IMR-90 (cell line): ENCODE measurements at places on chromosomes 5 and 9. TPM values are rescaled to one million over a fixed set of nuclear protein-coding genes. Genes with fewer than 3 reads are reported as not detected.
A peak's percentile ranks its signal among the peaks of the same experiment; 100 is the strongest.

DNA sequence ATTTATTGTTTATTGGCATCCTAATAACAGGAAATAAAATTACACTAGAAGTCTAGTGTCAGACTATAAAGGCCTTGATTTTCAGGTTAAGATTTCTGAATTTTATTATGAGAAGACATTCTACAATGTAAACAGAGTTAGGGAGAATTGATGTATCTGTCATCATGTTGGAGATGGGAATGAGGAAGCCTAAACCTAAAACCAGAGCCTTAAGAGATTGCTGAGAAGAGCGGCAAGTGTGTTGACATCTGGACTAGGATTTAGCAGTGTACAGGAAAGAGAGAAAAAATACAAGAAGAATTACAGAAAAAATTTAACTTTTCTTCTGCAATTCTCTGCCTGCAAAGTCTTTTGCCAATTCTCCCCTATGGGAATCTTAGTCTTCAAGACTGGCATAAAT, 525.5 kb downstream of the NR2F1-AS1 start:
- H3K27ac ChIP-seq, result no peak overlapping the region
- H3K36me3 ChIP-seq, result no peaks in the 10 kb centered on the region
- no peak overlapping the region for H3K4me3 ChIP-seq
- DNase-seq, result peak; percentile 15
- peaks cover 7% of the 10 kb centered on the region for H3K4me1 ChIP-seq

DNA sequence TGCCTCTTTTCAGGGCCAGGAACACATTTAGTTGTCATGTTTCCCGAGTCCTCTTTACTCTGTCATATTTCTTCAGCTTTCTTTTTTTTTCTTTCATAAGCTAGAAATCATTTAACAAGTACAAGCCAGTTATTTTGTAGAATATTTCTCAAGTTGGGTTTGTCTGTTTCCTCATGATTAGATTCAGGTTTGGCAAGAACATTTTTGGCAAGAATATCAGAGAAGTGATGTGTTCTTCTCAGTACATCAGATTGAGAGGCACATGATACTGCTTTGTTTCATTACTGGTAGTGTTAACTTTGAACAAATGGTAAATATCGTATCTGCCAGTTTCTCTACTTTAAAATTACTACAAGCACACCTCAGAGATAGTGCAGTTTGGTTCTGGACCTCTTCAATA, 45.1 kb downstream of the PCSK5 start:
- no peak for DNase-seq
- no peak overlapping the region for H3K4me3 ChIP-seq
- no peaks in the 10 kb centered on the region for H3K27me3 ChIP-seq
- H3K4me1 ChIP-seq, result no peaks in the 10 kb centered on the region
- no peak overlapping the region for H3K27ac ChIP-seq

DNA sequence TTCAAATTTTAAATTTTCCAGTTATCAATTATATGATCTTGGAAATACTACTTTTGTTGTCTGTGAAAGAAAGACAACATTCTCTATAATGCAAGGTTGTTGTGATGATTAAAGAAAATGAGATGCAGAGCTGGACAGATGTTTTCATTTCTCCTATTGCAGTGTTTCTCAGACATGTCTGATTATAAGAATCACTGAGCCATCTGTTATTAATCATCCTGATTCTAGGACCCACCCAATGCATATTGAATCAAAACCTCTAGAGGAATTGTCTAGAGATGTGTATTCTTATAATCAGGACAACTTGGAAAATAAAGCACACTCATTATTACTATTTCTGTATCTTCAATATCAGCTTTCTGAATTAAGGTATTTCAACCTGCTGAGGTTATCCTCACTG, 121.1 kb upstream of the ASTN2 start:
- H3K27ac ChIP-seq, result no peak overlapping the region
- H3K36me3 ChIP-seq, result no peaks in the 10 kb centered on the region
- no peak overlapping the region for H3K4me3 ChIP-seq
- DNase-seq, result no peak
- no peaks in the 10 kb centered on the region for H3K4me1 ChIP-seq
- no peaks in the 10 kb centered on the region for H3K27me3 ChIP-seq

GRCh38 chr5:171907725-171908343, 98.6 kb downstream of the FBXW11 start:
- H3K4me3 ChIP-seq, result no peak overlapping the region
- no peaks in the 10 kb centered on the region for H3K4me1 ChIP-seq
- H3K27ac ChIP-seq, result no peak overlapping the region
- H3K27me3 ChIP-seq, result no peaks in the 10 kb centered on the region

DNA sequence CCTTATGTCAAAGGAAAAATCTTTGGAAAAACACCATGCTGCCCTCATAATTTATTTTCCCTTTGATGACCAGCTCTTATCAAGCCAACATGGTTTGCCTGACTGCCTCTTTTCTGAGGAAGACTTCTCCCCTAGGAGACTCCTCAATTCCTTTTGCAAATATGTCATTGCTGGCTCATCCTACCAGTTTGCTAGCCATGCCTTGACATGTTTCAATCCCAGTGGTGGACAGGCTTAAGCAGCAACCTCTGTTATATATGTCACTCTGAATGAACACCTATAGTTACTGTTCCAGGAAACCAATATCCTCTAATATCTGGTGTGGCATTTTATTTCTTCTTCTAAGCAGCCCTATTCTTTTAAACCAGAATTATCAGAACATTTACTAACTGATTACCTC, 615.8 kb downstream of the HTR1A start:
- H3K4me3 ChIP-seq, result no peak overlapping the region
- H3K36me3 ChIP-seq, result no peaks in the 10 kb centered on the region
- H3K27ac ChIP-seq, result no peak overlapping the region
- no peak for DNase-seq
- no peaks in the 10 kb centered on the region for H3K4me1 ChIP-seq
- no peaks in the 10 kb centered on the region for H3K27me3 ChIP-seq

GRCh38 chr9:97811533-97812246, 41.3 kb upstream of the FOXE1 start:
- DNase-seq, result peak; percentile 63
- H3K36me3 ChIP-seq, result no peaks in the 10 kb centered on the region
- H3K27me3 ChIP-seq, result peaks cover 21% of the 10 kb centered on the region
- no peak overlapping the region for H3K4me3 ChIP-seq
- no peaks in the 10 kb centered on the region for H3K4me1 ChIP-seq

GRCh38 chr9:503881-504852, 289.5 kb downstream of the DOCK8 start:
- peaks cover 27% of the 10 kb centered on the region for H3K27me3 ChIP-seq
- no peak within 1 kb of the TSS for H3K27ac ChIP-seq
- peak; percentile 24 for DNase-seq
- H3K4me3 ChIP-seq, result peak within 1 kb of the TSS; percentile 47
- no peaks in the 10 kb centered on the region for H3K36me3 ChIP-seq

DNA sequence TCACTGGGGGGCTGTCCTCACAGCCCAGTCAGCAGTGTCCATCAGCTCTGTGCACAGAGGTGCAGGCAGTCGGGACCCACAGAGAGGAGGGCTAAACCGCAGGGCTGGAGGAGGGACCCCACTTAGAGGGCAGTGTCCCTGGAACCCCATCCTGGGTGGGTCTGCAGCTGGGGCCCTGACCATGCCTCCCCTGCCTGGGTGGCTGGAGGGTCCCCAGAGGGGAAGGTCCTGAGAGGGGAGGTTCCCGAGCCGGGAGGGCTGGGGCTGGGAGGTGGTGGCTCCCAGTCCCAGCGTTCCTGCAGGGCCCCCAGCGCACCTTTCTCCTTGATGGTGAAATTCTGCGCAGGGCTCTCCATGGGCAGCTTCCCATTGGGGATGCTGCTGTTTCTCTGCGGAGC, 32.7 kb downstream of the EXOC3 start:
- H3K27ac ChIP-seq, result no peak overlapping the region
- peaks cover 7% of the 10 kb centered on the region; the same call in 1 of the 2 replicates for H3K4me1 ChIP-seq
- no peak for DNase-seq
- no peaks in the 10 kb centered on the region for H3K27me3 ChIP-seq
- peaks cover 6% of the 10 kb centered on the region for H3K36me3 ChIP-seq
- no peak overlapping the region for H3K4me3 ChIP-seq

- no peaks in the 10 kb centered on the region for H3K27me3 ChIP-seq
- H3K36me3 ChIP-seq, result peaks cover 11% of the 10 kb centered on the region
- H3K27ac ChIP-seq, result peak overlapping the region; percentile 8; the same call in 1 of the 2 replicates
- H3K4me3 ChIP-seq, result no peak overlapping the region
- peak; percentile 32 for DNase-seq
- H3K4me1 ChIP-seq, result peaks cover 27% of the 10 kb centered on the region
Measured at GRCh38 chr5:83554686-83555085, 83.1 kb downstream of the VCAN start.

DNA sequence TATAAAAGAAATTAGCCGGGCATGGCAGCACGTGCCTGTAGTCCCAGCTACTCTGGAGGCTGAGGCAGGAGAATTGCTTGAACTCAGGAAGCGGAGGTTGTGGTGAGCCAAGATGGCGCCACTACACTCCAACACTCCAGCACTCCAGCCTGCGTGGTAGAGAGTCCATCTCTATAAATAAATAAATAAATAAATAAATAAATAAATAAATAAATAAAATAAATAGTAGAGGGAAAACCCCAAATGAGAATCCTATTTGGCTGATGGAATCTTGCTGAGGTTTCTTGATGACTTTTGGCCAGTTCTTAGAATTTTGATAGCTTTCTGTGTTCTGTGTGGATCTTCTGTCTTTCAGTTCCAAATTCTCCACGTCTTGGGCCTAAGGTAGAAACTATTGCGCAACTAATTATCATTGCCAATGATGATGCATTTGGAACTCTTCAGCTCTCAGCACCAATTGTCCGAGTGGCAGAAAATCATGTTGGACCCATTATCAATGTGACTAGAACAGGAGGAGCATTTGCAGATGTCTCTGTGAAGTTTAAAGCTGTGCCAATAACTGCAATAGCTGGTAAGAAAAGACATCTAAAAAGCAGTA, 126.9 kb downstream of the ADGRV1 start:
- no peaks in the 10 kb centered on the region for H3K27me3 ChIP-seq
- H3K4me1 ChIP-seq, result no peaks in the 10 kb centered on the region
- no peak overlapping the region for H3K4me3 ChIP-seq

DNA sequence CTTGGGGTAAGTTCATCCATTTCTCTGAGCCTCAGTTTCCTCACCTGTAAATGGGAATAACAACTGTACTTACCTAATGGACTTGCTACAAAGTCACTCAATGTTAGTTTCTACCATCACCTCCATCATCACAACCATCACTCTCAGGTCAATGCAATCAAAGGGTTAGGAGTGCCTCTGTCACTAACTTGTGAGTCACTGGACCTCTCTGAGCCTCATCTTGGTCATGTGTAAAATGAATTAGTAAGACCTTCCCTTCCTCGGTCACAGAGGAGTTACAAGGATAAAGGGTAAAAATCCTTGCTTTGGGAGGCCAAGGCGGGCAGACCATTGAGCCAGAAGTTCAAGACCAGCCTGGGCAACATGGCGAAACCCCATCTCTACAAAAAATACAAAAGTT, 12.8 kb downstream of the FABP6 start:
- H3K4me3 ChIP-seq, result no peak overlapping the region
- no peaks in the 10 kb centered on the region for H3K36me3 ChIP-seq
- H3K27me3 ChIP-seq, result no peaks in the 10 kb centered on the region; the same call in 1 of the 2 replicates
- no peaks in the 10 kb centered on the region for H3K4me1 ChIP-seq

GRCh38 chr5:9544502-9545135, 1.3 kb downstream of the SEMA5A start:
- H3K27ac ChIP-seq, result peak overlapping the region; percentile 35
- H3K4me3 ChIP-seq, result peak overlapping the region; percentile 73
- no peaks in the 10 kb centered on the region for H3K27me3 ChIP-seq
- peak; percentile 80 for DNase-seq
- H3K36me3 ChIP-seq, result peaks cover 7% of the 10 kb centered on the region

DNA sequence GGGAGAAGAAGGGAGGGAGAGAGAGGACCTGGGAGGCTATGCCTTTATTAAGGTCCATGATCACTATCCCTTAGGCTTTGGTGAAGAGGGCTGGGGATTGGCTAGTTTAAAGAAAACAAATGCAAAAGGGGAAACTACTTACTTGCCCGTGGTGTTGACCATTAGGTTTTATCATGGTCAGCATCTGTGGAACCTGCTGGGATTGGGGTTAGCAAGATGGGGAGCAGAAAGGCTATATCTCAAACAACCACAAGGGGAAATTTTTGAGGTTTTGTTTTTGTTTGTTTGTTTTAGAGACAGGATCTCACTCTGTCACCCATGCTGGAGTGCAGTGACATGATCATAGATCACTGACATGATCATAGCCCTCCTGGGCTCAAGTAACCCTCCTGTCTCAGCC, 9.0 kb upstream of the RAD23B start:
- H3K27me3 ChIP-seq, result no peaks in the 10 kb centered on the region
- H3K4me3 ChIP-seq, result no peak overlapping the region
- peak overlapping the region; percentile 62 for H3K27ac ChIP-seq

DNA sequence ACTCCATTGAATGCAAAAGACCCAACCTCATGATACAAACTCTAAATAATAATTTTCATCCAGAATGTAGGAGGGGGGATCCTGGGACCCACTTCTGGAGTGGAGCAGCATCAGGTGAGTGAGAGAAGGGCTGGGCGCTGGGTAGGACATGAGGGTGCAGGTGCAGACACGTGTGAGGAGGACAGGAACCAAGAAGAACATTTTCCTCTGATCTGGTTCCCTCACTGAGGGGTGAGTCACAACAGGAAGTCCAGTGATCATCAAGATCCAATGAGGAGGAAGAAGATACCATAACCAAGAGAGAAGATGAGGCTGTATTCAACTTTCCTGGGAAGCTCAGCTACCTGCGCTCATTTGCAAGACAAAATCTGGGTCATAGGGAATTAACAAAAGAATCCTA, 57.4 kb downstream of the SFXN1 start:
- peaks cover 4% of the 10 kb centered on the region for H3K27me3 ChIP-seq
- no peak for DNase-seq
- H3K4me3 ChIP-seq, result no peak overlapping the region
- no peaks in the 10 kb centered on the region for H3K4me1 ChIP-seq

DNA sequence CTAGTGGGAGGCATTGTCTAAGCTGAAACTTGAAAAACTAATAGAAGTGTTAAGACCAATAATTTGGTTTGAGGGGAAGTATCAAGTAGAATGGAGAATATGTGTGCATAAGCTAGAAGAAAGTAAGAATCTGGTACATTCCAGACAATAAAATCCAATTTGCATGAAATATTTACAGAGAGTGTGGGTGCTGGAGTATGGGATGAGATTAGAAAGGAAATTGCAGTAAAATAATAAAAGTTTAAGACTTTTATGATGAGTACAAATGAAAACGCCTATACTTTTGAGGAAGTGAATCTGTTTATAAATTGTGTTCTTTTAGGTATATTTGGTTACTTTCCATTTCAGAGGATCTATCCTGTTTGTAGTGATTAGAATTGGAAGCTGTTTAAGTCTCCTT, 165.4 kb upstream of the TNC start:
- no peaks in the 10 kb centered on the region for H3K36me3 ChIP-seq
- DNase-seq, result no peak
- no peak overlapping the region for H3K27ac ChIP-seq
- H3K27me3 ChIP-seq, result no peaks in the 10 kb centered on the region
- no peaks in the 10 kb centered on the region for H3K4me1 ChIP-seq
- no peak overlapping the region for H3K4me3 ChIP-seq

The LCN1 gene
- polyA plus RNA-seq, result not detected in 2 replicates

The FGFR4 gene
- polyA plus RNA-seq, result 2.4 TPM in 2 replicates

The RASGEF1C gene
- not detected in 2 replicates for polyA plus RNA-seq

The TCF7 gene
- 3.4 and 3.8 TPM in 2 replicates for polyA plus RNA-seq

The ZNF622 gene
- polyA plus RNA-seq, result 19.5 and 22.1 TPM in 2 replicates

The ESM1 gene
- 5.6 and 7.1 TPM in 2 replicates for polyA plus RNA-seq

The PCDHB5 gene
- polyA plus RNA-seq, result 0.32 TPM in 2 replicates

The PRDM12 gene
- polyA plus RNA-seq, result not detected in 2 replicates

The RASEF gene
- 0.05 TPM in 1 of 2 replicates, not detected in the other for polyA plus RNA-seq

The C9orf153 gene
- polyA plus RNA-seq, result not detected in 2 replicates

The TAF9 gene
- 98.4 and 107 TPM in 2 replicates for polyA plus RNA-seq

The PALM2AKAP2 gene
- 3.2 and 3.3 TPM in 2 replicates for polyA plus RNA-seq

The DMRT3 gene
- not detected in 2 replicates for polyA plus RNA-seq

The OSMR gene
- 39.6 and 48.7 TPM in 2 replicates for polyA plus RNA-seq

The TESK1 gene
- polyA plus RNA-seq, result 21.0 and 22.9 TPM in 2 replicates
